CD4-positive, alpha-beta T cell treated with Interleukin-10 for 1 hour (primary cell): ENCODE measurements at places on chromosomes 3 and 15.

GRCh38 chr3:108352176-108352575, 55.8 kb downstream of the HHLA2 start:
- no peak for DNase-seq

- no peak for DNase-seq
These were observed 1412.6 kb downstream of the ZPLD1 start for GRCh38 chr3:103847081-103848062.

- DNase-seq = no peak
These were observed 420.5 kb upstream of the WNT5A start for GRCh38 chr3:55907616-55908015.

DNA sequence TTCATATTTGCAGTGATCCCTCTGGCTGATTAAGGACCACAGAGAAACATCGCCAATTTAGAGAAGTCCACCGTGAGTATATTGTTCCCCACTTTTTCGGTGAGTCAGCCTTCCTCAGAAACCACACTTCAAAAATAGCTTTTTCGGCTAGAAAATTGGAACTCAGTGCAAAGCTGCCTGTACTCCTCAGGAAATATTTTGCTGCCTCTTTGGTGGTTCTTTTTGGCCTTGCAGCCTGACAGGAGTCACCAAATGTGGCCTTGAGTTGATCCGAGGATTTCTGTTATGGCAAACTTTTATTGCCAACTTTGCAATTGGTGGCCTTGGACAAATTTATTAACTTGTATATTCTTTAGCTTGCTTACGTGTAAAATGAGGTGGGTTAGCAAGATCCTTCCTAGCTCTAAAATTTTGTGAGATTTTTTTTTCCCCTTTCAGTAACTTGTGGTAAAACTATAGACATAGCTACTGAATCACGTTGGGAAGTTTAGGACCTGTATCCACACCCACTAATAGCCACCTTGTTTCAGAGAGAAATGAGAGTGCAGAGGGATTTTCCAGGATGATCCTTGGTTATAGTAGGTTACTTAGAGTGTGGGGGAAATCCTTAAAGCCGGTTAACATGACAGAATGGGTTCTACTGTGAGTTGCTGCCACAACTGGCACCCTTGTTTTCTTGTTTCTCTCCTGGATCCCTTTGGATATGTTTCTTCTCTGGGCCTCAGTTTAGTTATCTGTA, 9.9 kb downstream of the ARL6IP5 start:
- no peak for DNase-seq

DNA sequence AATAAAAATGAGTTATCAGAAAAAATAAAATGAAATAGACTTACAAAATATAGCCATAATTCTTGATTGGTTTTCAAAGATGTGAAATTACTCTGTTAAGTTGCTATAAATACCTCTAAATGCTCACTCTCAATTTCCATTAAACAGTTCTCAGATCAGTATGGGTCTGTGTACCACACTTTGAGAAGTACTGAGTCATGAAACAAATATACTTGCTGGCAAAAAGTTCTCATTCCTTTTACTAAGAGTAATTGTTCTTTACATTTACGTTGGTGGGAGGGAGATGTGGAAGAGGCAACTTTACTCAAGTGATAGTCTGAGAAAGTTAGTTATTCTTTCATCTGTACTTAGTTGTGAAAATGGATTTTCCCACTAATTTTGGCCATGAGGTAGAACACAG, 96.3 kb downstream of the ZNF385D start:
- DNase-seq = no peak
